ENCODE measurements at places on chromosomes 11 and 22. TPM values are rescaled to one million over a fixed set of nuclear protein-coding genes. Genes with fewer than 3 reads are reported as not detected.

The CASP1 gene
- 127 TPM for total RNA-seq

The OR51B2 gene
- not detected for total RNA-seq

The CASP4 gene
- 0.18 TPM for total RNA-seq

The SPA17 gene
- 27.2 TPM for total RNA-seq
